ENCODE measurements at places on chromosomes 5 and 9. TPM values are rescaled to one million over a fixed set of nuclear protein-coding genes. Genes with fewer than 3 reads are reported as not detected.

The STPG3 gene
- not detected for total RNA-seq

The SLC34A1 gene
- 0.60 TPM for total RNA-seq

The PDE8B gene
- total RNA-seq, result 0.12 TPM

The POU5F2 gene
- 0.80 TPM for total RNA-seq

The HSDL2 gene
- 27.5 TPM for total RNA-seq

The CXCL14 gene
- 179 TPM for total RNA-seq

The EIF4E1B gene
- total RNA-seq, result not detected

The PPP3R2 gene
- not detected for total RNA-seq

The PGM5 gene
- total RNA-seq, result 4.1 TPM

The MIGA2 gene
- total RNA-seq, result 21.2 TPM

The BASP1 gene
- 4.9 TPM for total RNA-seq

The ST8SIA4 gene
- 1.4 TPM for total RNA-seq

The PCDHGB2 gene
- 1.2 TPM for total RNA-seq

The FOXI1 gene
- total RNA-seq, result 0.16 TPM

The SUSD3 gene
- total RNA-seq, result 0.96 TPM

The DMRT3 gene
- total RNA-seq, result not detected

The SNCB gene
- total RNA-seq, result not detected

The TRIP13 gene
- total RNA-seq, result 12.5 TPM

The EPB41L4B gene
- 1.1 TPM for total RNA-seq

The TMEM215 gene
- total RNA-seq, result not detected

The INSL4 gene
- total RNA-seq, result not detected

The PCDHGB7 gene
- total RNA-seq, result 3.3 TPM

The FAM200C gene
- total RNA-seq, result 0.76 TPM

The URM1 gene
- total RNA-seq, result 38.5 TPM

The OGN gene
- 0.68 TPM for total RNA-seq

The NXNL2 gene
- not detected for total RNA-seq

The DNAI1 gene
- not detected for total RNA-seq

The PDE6A gene
- total RNA-seq, result 0.48 TPM

The TTF1 gene
- 6.9 TPM for total RNA-seq

The SLC6A3 gene
- total RNA-seq, result 0.16 TPM

The C1QTNF2 gene
- 0.20 TPM for total RNA-seq

The GPR151 gene
- total RNA-seq, result not detected

The SIL1 gene
- 29.3 TPM for total RNA-seq

The ROR2 gene
- 2.5 TPM for total RNA-seq

The PCDH12 gene
- 0.40 TPM for total RNA-seq

The SOX30 gene
- total RNA-seq, result not detected
